Stimulated activated CD4-positive, alpha-beta T cell treated with anti-CD3 and anti-CD28 coated beads, Interleukin-1b, Interleukin-23, amount 100 ng/mL, for 4 hours (primary cell): ENCODE measurements at places on chromosomes 1 and 21.

- DNase-seq = no peak
These were observed 63.7 kb upstream of the B3GALNT2 start for GRCh38 chr1:235567812-235568503.

DNA sequence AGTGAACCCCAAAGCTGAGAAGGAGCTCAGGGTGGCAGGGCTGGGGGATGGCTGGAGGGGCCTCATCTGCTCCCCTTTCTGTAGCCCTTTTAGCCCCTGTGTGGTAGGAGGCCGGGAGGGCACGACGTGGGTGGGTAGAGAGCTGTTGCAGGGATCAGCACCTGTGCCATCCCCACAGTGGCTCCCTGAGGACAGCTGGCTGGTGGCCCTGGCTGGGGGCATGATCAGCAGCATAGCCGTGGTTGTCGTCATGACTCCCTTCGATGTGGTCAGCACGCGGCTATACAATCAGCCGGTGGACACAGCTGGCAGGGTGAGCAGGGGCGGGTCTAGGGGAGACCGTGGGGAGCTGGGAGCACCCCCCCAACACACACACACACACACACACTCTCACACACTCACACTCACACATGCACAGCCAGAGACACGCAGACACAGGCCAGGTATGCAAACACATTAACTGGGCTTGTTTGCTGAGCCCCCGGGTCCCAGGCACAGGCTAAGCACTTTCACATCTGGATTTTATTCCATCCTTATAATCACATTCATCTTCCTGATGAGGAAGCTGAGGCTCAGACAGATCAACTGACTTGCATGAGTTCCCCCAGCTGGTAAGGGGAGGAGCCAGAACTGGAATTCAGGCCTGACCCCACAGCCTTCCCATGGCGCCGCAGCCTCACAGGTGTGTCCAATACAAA is 2.5 kb downstream of the SLC25A34 start:
- DNase-seq = no peak

DNA sequence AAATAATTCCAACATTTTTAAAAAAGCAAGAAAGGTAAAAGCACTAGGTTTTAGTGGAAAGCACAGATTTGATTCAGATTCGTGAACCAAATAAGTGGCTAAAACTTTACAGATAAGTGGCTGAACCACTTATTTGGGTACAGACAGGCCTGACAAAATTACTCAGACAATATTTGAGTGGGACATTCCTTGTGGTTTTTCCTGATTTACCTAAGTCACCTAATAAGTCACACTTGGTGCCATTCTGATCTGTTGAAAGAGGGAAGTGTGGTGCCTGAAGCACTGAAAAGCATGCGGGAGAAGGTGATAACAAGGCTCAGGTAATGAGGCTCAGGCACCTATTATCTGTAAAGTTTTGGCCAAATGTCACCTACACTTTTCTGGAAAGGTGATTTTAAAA is 81.6 kb upstream of the CD55 start:
- no peak for DNase-seq

- DNase-seq = no peak
These were observed 146.6 kb downstream of the CNIH3 start for GRCh38 chr1:224762701-224763100.

DNA sequence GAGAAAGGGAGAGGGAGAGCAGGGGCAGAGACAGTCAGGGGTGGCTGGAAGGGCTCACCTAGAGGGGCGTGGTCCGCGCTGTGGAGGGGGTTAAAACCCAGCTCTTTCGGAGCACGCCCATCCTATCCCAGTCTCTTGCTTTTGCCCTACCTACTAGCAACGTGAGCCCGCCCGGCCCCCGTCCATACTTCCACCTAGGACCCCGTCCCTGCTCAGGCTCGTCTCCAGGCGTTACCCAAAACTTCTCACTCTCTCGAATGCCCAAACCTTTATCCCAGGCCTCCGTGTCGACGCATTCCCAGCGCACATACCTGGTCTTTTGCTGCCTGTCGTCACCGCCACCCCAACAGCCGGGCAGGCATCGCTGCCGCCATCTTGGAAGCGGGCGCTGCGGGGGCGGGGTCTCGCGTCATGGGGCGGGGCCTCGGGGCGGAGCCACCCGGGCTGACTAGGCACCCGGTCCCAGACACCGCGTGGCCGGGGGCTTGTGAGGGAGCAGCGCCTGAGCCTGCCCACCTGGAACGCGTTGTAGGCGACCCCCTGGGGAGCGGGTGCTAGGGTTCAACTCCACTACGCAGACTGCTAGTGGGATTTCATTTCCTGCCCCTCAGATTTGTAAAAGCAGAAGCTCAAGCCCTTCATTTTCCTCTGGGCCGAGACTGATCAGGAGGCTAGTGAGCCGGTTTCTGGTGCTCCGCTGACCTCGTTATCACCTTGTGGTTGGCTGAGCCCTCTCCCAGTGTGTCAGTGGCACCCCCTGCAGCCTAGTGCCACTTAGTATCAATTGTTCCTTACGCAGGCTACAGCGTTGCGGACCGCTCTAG is at the start of gene B4GALT3:
B4GALT3 (minus strand) TSS at position 396 of the 824 bp plus-strand sequence. CDS start 1,447 bp downstream, outside the sequence.
- peak; percentile 98 for DNase-seq

- DNase-seq = no peak
These were observed at the start of gene FRRS1 for GRCh38 chr1:99766378-99766800. Gene FRRS1, minus strand, starts transcription at chr1:99766635. Its CDS starts 17,867 bp downstream, at chr1:99748768.

DNA sequence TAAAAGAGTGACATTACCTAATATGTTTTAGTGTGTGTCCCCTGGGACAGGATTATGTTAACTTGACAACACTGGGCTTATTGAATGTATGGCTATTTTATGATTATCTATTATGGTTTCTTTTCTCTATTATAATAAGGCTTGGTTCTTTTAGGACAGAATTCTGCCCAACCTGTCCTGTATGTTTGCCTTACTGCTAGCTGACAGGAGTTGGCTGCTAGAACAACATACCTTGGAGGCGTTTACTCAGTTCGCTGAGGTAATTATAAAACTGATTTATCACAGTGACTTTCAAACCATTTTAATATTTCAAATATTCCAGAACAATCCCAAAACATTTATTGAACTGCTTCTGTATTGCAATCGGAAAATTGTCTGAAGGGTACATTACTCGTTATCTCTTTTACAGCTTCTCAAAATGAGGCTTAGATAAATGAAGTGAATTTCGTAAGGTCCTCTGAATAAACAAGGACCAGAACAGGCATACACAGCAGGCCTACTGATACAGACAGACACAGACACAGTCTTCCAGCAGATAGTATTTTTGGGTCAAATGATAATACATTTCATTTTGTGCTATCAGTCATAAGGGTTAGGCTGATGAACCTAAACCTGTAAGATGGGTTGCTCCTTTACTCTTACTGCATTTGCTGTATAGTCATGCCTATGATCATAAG is 44.2 kb downstream of the SCYL3 start:
- no peak for DNase-seq

- no peak for DNase-seq
These were observed 33.3 kb upstream of the ERG start for GRCh38 chr21:38531591-38531990.

DNA sequence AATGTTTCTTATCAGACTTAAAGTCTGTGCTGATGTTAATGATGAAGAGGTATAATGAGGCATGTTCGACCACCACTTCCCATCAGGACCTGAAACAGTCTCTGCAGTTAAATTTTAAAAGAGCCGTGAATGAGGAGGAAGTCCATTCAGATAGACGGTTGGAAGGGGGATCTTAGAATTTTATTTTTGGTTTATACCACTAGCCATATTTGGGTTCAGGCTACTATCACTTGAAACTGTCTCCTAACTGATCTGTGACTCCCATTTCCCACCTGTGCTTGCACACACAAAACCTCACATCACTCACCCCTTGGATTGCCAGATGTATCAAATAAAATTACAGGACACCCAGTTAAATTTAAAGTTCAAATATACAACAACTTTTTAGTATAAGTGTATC is 9.9 kb upstream of the ANKRD13C start:
- no peak for DNase-seq

DNA sequence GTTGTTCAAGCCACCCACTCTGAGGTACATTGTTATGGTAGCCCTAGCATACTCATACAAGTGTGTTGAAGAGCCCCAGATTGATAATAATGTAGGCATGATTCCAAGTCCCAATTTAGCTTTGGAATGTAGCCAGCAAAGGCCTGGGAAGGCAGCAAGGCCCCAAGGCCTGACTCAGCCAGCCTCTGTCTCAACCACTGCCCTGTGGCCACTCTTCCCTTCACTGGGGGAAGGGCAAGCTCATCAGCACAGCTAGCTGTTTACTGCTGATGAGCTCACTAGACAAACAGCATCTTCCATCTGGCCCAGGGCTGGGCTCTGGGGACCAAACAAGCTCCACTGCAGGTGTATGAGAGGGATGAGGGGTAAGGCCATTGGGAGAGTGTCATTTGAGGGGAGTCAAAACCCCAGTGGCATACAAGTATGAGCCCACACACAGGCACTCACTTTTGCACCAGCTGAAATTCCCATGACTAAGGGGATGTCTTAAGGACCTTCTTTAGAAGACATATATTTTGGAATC is 2.2 kb upstream of the IRF6 start:
- DNase-seq = no peak

GRCh38 chr1:162984699-162985098 is 84.5 kb upstream of the RGS4 start:
- DNase-seq = no peak

DNA sequence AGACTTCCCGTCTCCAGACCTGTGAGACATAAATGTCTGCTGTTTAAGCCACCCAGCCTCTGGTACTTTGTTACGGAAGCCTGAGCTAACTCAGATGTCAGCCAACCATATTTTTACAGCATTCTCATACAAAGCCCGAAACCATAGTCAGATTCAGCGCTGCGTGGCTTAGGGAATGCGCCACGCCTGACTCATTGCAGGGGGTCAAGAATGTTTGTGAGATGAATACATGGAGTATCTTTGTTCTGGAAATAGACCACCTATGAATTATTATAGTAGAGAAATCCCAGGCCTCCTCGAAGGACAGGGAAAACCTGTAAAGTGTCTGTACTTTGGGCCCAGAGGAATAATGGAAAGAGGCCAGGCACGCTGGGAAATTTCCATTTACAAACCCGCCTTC is 434.8 kb downstream of the CAMTA1 start:
- DNase-seq = no peak

DNA sequence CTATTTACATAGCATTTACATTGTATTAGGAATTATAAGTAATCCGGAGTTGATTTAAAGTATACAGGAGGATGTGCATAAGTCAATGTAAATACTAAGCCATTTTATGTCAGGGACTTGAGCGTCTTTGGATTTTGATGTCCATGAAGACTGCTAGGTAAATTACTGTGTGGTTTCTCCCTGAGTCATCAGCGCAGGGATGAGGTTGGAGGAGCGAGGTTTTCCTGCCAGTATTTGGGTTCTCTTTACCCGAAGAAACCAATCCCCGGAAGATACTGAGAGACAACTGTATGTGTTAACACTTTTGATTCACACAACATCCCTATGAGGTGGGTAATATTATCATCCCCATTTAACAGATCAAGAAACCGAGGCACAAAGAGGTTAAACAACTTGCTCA is 29.3 kb downstream of the BATF3 start:
- DNase-seq = no peak

DNA sequence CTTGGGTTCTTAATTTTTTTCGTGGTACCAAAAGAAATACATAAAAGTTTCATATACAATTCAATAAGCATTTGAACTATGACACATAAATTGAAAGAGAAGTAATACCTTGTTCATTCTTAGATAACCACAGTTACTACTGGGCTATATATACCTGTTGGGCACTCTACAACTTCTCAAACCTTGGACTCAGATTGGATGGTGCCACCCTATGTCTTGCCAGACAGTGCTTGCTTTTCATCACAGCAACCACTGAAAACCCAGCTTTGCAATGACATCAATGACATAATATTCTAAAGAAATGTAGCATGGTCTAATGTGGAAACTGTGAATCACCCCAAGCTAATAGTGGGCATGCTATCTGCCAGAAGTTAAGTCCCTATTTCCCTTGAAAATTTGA is 62.8 kb upstream of the DPH5 start:
- DNase-seq = no peak

DNA sequence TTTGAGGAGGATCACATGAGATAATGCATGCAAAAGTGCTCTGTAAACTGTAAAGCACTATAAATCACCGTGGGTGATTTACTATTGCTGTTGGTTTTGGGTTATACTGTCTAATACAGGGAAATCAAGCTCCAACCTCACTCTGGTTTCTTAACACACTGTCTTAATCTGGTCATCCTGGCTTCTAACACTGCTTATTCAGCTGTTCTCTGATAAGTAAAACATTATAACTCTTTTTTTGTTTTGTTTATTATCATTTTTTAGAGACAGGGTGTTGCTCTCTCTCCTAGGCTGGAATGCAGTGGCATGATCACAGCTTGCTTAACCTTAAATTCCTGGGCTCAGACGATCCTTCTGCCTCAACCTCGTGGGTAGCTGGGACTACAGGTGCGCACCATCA is 21.9 kb upstream of the LSM10 start:
- no peak for DNase-seq

DNA sequence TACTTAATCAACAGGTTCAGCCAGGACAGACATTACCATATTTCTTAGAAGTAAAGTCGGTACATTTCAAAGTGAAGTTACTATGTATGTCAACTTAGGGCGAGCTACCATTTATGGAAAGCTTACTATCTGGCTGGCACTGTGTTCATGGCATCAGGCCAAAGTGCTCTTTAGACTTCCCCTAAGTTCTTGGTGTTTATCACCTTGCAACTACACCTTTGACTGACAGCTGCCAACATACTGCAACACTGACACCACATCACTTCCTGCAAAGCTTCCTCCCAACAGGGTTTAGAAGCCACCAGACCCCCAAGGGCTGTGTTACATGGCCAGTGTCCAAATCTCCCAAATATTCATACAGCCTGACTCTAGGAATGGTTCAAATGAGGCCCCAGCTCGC is 61.0 kb downstream of the TIAM1 start:
- DNase-seq = no peak

DNA sequence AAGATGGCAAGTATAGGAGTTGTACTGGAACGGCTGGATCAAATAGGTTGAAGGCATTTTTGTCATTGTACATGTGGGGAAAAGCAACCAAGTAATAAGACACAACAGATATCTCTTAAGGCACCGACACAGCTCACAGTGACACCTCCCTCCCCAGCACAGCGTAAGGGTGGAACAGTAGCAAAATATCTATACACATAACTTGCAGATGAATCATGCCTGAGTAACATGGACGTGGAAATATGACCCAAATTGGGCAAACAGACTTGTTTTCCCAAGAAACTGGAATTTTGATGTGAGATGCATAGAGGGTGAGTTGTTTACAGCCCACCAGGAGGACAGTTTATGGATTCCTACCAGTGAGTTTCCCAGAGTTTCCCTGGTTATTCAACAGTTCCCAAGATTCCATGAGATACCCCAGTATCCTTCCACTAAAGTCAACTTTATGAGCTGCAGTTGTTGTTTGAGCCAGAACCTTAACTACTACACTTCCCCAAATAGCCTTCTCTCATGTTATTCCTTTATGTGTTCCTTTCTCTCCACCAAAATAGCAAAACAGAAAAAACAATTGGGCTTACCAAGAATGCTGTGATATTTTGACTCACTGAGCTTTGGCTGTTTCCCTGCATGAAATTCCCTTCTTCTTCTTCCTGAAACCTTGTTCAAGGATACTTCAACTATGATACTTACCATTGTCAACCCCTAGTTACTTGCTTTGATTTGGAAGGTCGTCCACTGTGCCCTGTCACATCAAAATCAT is 7.1 kb upstream of the DR1 start:
- no peak for DNase-seq

GRCh38 chr21:31873696-31874599 is 1.1 kb downstream of the HUNK start:
- DNase-seq = peak; percentile 53

- no peak for DNase-seq
These were observed at the start of gene MTARC1 for GRCh38 chr1:220786337-220787068. Gene MTARC1, plus strand, starts transcription at chr1:220786913. Its CDS starts 32 bp downstream, at chr1:220786945.
